ENCODE measurements at places on chromosomes 4 and X.

DNA sequence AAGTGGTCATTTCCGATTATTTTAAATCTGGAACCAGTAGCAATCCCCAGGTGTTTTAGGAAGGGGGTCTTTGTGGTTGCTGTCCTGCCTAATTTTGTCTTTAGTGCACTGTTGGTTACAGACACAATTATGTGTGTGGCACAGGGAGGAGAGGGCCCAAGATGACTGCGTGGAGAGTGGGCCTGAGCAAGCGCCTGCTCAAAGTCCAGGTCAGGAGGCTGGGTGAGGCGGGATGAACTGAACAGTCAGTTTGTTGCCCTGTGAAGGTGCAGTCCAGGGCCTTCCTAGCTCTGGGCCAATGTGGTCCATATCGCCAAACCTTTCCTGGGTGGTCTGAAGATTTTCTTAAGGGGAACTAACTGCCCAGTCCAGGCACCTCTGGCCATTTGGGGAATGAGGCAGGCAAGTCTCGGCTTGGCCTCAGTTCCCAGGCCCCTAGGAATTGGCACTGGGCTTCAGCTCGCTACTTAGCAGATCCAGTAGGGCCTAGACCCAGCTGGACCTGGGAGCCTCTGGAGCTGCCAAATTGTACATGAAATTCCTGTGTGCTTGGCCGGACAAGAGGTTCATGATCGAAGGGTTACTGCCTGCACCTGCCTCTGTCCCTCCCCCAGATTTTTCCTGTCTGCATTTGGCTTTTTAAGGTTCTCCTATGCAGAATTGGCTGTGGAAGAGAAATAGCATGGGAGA lies 47.6 kb downstream of the ANAPC4 start:
- DNase-seq: no peak

- DNase-seq: peak; percentile 91
These were observed 100.5 kb upstream of the TBC1D9 start for GRCh38 chr4:140856621-140857062.

DNA sequence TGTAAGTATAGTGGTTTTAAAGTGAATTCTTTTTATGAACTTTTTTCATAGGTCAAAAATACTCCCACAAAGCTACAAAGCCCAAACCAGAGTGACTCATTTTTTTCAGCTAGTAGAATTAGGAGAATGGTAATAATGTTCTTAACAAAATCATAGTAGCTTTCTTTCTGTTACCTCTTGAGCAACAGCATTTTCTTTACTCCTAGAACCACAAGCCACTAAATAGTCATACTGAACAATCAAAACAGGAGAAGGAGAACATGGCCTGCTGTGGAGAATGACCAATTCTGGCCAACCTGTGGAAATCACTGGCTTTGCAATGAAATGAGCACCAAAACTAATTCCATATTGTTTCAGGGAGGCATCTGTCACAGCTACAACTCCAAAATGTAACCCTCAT lies 112.9 kb downstream of the AMMECR1 start:
- DNase-seq: peak; percentile 84

GRCh38 chrX:130245441-130245840 lies 23.3 kb downstream of the ZNF280C start:
- DNase-seq: peak; percentile 56

- DNase-seq: peak; percentile 4
These were observed 62.1 kb upstream of the AP1S2 start for GRCh38 chrX:15916704-15917084.

DNA sequence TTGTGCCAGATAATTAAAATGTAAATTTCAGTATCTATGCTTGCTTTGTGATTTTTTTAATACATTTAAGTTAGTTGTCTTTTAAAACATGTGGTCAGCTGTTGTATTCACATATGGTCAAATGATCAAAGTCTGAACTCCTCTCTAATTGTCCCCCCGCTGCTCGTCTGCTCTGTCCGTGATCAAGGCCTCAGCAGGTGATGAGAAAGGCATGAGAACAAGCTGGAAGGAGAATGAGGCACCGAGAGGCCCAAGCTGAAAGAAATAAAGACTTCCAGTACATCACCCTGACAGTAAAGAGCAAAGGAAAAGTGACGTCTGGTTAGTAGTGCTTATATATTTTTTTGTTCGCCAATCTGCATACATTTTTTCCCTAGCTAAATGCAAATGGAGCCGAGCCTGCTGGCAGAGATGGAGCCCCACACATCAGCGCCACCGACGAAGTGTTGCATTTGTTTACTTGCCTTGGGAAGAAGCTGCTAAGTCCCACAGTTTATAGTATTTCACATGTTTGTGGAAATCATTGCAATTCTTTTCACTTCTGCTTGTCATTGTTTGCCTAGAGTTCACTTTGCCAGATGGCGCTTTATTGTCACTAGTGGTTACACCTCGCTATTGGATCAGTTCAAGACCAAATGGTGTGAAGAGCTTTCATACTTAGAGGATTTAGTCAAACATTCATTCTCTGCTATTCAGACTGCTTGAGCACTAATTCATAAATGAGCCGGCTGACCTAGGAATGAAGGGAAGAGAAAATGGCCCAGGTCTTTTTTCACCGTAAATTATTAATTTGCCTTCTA lies 181.5 kb downstream of the ZIC3 start:
- DNase-seq: no peak

- no peak for DNase-seq
These were observed 19.8 kb upstream of the FAM9A start for GRCh38 chrX:8820910-8821527.

DNA sequence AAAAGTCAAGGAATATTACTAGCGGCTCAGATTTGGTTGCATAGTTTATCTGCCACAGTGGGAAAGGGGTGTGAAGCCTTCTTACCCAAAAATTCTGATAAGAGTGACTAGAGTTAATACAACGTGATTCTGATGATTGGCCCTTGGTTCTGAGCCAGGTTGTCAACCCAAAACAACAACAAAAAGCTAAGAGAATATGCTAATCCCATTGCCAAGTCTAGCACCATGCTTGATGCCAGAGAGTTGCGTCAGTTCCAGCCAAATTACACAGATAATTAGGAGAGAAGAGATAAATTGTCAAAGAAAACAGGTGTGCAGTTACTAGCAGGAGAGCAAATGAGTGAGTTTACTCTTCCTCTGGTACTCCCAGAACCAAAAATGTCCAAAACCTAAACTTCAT lies 287.4 kb upstream of the AGA start:
- DNase-seq: no peak

GRCh38 chrX:3990569-3990968 lies 277.1 kb upstream of the PRKX start:
- DNase-seq: no peak

DNA sequence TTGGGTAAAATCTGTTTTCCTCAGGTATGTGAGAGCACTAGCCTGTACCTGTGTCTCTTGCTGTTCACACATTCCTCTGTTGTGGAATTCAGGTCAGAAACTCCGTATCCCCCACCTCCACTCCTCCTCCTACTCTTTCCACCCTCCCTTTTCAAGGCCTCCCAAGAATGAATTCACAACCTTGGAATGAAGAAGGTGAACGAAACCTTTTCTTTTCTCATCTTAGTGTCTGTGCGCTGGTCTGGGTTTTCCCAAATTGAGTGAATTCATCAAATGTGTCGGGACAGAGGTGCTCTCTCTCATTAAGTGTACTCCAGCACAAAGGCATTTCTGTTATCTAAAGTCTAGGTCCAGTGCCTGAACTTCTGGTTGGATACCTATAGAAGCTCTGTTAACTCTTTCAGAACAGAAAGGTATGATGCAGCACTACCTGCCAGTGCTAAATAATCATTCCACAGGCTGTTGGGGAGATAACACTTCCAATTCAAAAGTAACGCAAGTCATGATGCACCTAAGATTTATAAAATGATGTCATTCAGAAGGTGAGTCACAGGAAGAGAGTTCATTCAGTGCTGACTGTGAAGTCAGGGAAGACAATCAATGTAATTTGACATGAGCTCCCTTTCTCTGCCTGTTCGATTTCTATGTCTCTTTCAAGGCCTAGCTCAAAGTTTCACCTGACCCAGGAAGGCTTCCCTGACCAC lies 41.9 kb downstream of the COL4A6 start:
- DNase-seq: no peak

DNA sequence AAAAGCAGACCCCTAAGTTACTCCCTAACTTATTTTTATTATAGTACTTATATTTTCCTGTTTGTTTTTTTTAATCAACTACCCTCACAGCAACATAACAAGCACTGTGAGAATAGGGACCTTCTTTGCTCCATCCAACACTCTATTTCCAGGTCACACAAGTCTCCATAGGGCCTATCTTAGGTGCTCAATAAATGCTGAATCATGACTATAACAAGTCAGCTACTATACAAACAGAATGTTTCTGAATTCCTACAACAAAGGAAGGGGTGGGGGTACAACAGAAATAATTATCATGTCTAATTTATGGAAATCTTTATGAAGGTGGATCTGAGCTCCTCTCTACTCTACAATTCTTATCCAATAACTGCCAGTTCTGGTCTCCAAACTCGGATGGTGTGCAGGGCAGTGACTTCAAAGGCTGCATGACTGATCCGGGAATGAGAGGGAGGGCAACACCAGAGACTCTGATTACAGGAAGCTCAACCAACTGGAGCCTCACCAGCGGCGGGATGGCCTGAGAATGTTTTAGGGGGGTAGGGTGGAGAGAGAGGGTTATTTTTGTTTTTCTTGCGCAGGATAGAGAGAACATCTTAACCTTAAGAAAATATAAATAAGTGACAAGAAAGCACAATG lies 71.1 kb downstream of the HADH start:
- no peak for DNase-seq

- peak; percentile 0 for DNase-seq
These were observed 161.7 kb downstream of the BRWD3 start for GRCh38 chrX:80648023-80648422.

GRCh38 chr4:17323554-17324385 lies 188.1 kb downstream of the QDPR start:
- no peak for DNase-seq

DNA sequence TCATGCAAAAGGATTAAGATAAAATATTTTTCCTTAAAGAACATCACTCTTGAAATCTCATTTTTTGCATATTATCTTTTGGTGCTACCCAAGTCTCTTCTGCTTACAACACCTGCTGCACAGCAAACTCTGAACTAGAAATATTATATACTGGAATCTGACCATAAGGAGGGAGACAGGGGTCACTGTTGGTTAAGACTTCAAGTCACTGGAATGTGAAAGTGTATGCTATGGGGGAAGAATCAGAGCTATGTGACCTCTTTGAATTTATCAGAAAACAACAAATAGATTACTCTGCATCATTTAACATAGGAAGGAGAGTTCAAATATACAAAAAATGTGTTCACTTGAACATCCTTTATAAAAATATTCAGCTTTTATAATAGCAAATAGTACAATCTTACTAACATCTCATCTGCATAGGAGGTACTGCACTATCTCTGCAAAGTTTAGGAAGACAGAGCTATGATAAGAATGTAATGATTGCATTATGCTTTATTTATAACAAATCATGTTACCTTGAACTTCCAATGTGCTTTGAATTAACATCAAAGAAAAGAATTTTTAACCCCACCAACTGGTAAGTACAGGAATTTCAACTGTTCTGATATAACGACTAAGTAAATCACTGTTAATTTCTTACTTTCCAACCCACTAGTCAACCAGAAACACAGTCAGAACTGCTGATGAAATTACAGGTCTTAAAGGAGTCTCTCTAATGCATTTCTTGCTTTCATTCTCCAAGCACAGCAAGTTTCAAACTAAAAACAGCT lies 69.8 kb downstream of the ZNF827 start:
- DNase-seq: peak; percentile 16

- no peak for DNase-seq
These were observed 38.4 kb upstream of the ARHGEF6 start for GRCh38 chrX:136819031-136819703.

- DNase-seq: no peak
These were observed 418.2 kb upstream of the MAGEB2 start for GRCh38 chrX:29797156-29797555.

- no peak for DNase-seq
These were observed 123.3 kb downstream of the EPHA5 start for GRCh38 chr4:65546882-65547416.

- no peak for DNase-seq
These were observed 212.3 kb downstream of the DCAF12L2 start for GRCh38 chrX:125953814-125954213.

DNA sequence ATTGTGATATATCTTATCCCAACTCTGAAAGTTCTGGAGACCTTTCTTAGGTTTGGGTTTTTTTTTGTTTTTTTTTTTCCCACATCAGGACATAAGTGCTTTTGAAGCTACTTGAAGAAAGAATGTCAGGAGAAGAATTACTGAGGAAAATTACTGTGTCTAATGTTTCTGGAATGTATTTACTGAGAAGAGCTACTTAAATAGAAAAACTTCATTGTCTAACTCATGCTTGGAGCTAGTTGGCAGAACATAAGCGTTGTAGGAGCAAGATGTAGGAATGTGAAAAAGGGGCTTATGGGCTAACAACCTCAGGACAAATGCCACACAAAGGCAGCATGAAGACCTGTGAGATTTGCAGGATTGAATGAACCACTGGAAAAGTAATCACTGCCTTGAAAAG lies 166.6 kb upstream of the GLRA2 start:
- peak; percentile 58 for DNase-seq

- peak; percentile 5 for DNase-seq
These were observed 232.9 kb downstream of the ARAP2 start for GRCh38 chr4:36011381-36011780.

GRCh38 chr4:170259631-170260153 lies 169.9 kb upstream of the AADAT start:
- peak; percentile 86 for DNase-seq

DNA sequence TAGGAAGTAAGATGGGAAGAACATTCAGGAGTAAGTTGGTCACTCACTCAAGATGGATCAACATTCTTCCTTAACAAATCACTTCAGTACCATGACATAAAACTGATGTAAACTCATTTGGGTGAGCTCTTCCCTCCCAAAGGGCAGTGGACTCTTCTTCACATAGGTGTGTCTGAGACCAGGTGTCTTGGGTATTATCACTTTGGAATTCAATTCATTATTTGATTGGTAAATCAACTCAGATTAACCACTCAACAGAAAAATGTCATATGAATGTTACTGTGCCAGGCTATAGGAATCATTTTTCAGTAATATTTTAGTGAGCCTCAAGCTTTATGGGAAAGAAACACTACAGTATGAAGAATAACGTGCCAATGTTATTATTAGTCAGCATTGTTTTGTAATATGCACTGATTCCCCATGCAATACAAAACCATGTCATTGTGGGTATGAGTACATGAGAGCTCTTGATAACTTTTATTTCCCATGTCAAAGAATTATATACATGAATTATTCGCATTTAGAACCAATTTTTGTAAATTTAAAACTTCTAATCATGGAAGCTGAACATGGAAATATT lies 58.6 kb upstream of the ETNPPL start:
- DNase-seq: no peak

DNA sequence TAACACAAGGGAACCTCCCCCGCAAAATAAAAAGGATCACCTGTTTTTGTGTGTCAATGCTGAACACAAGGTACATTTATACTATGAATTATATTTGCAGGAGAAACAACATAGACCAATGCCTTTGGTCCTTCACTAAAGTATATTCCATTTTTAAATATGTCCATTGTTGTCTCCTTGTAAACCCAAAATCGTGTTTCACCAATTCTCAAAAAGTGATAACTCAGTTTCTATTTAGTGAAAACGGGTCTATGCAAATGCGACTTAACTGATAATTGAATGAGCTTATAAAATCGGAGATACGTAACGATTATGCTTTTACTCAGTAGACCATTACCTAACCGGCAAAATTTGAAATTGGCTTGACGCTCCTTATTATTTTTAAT lies 2.1 kb downstream of the BRWD3 start:
- no peak for DNase-seq

- no peak for DNase-seq
These were observed 4.9 kb upstream of the TLR10 start for GRCh38 chr4:38787693-38788092.

All from astrocyte of the spinal cord (primary cell).